OCI-LY7 (cell line): ENCODE measurements at places on chromosomes 12 and 14. TPM values are rescaled to one million over a fixed set of nuclear protein-coding genes. Genes with fewer than 3 reads are reported as not detected.

DNA sequence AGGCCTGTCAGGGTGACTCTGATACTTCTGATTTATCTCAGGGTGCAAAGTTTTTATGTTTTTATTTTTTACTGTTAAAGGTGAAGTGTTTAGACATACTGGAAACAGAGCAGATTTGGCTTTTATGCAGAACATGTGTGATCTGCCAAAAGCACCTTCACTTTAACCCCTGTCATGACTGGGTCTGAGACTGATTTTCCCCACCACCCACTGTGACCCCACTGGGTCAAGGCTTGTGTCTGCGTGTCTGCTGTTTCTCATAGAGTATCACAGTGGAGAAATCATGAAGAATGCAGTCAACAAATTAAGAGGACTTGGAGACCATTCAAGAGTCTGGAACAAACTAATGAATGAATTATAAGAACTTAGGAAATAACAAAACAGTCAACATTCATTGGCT lies 131.2 kb downstream of the SPTSSA start:
- no peak for DNase-seq

The PLEKHG7 gene
- total RNA-seq, result 0.29 TPM in 1 of 2 replicates, not detected in the other

GRCh38 chr12:91851741-91852477 lies 293.7 kb downstream of the BTG1 start:
- no peak for DNase-seq

The KRT72 gene
- not detected in 2 replicates for total RNA-seq

The CACNA2D4 gene
- total RNA-seq, result 0.41 TPM in 1 of 2 replicates, not detected in the other

DNA sequence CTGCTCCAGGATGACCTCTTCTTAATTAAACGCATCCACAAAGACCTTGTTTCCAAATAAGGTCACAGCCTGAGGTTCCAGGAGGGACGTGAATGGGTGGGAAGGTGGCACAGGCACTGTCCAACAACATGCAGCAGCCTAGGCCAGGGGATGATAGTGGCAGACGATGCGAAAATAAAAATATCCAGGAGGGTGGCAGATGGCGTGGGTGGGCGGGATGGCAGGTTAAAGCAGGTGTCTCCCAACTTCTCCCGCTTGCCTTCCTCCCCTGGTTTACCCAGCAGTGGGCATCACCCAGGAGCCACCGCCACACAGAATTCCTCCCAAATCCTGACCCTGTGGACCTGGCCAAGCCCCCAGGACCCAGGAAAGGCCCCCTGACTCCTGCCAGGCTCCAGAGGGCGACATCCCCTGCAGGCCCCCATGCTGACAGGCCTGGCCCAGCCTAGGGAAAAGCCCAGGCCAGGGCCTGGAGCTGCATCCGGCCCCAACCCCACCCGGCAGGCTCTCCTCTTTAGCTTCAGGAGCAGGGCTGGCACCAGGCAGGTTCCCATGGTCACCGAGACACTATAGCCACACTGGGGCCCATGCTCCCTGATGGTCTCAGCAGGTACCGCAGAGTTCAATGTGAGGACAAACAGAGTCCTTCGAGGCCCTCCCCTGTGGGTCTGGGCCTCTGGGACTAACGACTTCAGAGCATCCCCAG lies 9.7 kb downstream of the NCOR2 start:
- DNase-seq, result no peak

DNA sequence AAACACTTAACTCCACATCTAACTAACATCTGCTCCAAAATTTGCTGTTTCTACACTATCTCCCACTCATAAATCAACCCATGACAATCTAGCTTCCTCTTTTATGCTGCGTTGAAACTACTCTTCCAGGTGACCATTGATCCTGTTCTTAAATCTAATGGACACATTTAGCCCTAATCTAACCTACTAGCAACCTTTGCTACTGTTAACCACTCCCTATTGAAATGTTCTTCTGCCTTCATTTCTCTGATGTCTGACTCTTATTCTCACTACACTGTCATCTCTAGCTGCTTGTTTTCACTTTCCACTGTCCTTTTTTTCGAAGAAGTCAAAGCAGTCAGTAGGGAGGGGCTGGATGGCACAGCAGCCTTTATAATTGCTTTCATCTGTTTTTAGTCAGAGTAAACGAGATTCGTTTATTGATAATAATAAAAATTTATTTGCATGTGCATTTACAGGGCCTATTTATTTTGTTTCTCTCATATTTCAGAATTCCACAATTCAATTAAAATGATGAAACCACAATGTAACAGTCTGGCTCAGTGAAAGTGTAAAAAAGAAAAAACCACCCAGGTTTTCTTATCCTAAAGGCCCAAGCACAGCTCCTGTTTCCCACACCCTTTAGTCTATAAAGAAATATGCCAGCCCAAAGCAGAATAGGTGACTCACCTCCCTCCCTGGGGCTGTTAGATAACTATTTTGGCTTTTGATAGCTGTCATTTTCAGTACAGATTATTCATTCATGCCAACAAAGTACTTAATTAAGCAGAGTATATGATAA lies 44.9 kb downstream of the ATP2B1 start:
- DNase-seq, result peak; percentile 49

DNA sequence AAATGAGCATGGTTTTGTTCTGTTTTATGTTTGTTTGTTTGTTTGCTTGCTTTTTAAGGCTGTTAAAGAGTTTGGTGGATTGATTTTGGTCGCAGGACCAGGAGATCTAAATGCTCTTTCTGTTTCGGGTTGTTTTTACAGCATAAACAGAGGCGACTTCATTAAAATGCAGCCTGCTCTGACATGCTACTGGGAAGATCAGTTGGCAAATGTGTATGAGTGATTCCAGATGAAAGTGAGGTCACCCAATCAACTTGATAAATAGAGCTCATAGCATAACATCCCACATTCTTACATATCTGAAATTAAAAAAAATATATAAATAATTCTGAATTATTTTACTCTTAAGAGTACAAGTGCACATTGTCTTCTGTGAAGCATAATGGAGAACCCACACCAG lies 947.7 kb downstream of the GALC start:
- no peak for DNase-seq

The PPP2R5E gene
- total RNA-seq, result 47.8 and 48.8 TPM in 2 replicates

DNA sequence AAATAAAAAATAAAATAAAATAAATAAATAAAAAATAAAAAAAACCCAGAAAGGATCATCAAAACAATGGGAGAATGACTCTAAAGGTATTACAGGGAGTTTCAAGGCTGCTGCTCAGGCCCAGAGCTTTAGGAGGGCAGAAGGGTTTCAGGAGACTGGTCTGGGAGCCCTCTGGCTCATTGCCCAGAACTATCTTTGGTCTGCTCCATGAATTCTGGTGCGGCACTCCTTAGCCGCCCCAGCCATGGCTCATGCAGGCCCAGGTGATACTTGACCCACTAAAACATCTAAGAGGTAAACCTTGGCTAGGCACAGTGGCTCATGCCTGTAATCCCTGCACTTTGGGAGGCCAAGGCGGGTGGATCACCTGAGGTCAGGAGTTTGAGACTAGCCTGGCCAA lies 14.7 kb upstream of the TMED10 start:
- DNase-seq, result no peak

The INSM2 gene
- not detected in 2 replicates for total RNA-seq

DNA sequence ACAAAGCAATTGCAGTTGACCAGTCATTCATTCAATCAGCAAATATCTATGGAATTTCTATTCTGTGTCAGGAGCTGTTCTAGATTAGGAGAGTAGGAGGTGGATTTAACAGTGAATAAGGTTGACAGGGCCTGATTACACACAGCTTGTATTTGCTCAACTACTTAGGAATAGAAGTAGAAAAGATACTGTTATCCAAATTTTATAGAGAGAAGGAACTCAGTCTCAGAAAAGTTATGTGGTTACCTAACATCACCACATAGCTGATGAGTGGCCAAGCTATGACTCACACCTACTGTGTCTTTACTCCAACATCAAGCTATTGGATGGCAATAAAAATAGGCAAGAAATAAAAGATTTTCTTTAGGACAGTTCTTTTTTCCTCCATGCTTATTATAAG lies 374.8 kb downstream of the RMST start:
- no peak for DNase-seq

DNA sequence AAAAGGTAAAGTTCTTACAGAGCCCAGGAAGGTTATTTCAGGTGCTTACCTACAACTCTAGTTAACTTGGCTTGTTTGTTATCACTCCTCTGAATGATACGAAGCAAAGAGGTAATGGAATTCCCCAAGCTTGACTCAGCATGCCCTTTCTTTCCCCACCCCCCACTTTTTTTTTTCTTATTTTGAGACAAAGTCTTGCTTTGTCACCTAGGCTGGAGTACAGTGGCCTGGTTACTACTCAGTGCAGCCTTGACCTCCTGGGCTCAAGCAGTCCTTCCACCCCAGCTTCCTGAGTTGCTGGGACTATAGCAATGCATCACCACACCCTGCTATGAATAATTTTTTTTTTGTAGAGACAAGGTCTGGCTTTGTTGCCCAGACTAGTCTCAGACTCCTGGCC lies 17.1 kb upstream of the YBX3 start:
- DNase-seq, result no peak

The CAPZA3 gene
- not detected in 2 replicates for total RNA-seq

GRCh38 chr14:29895591-29896083 lies 32.0 kb downstream of the PRKD1 start:
- no peak for DNase-seq

The LRRC74A gene
- total RNA-seq, result not detected in 2 replicates

The FAR2 gene
- not detected in 2 replicates for total RNA-seq

DNA sequence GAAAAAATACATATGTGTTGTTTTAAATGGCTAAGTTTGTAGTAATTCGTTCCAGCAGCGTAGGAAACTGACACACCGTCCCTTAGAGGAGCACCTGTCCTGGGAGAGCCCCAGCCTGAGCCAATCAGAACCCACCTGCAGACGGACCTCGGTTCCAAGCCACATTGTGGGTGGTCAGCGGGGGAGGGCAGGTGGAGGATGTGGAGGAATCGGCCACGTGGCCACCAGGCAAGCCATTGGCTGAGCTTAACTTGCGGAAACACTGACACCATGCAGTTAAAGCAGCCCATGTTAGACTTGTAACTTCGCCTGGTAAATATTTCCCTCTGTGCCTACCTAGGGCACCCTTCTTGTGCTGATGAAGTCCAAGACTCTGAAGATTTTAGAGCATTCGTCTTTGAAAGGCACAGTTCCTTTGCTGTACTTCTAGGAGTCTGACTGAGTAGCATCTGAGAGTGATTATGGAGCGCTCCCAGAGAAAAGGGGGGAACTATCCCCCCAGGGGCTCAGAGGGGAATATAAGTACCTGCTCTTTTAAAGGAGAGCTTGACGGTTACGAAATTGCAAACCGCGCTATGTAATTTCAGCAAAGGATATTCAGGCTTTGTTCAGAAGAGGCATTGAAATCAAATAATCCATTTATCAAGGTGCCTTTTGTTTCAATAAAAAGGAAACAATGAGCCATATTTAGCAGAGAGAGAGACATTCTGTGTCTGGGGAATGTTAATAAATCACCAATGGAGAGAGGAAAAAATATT lies 135.7 kb downstream of the TMEM132C start:
- no peak for DNase-seq

DNA sequence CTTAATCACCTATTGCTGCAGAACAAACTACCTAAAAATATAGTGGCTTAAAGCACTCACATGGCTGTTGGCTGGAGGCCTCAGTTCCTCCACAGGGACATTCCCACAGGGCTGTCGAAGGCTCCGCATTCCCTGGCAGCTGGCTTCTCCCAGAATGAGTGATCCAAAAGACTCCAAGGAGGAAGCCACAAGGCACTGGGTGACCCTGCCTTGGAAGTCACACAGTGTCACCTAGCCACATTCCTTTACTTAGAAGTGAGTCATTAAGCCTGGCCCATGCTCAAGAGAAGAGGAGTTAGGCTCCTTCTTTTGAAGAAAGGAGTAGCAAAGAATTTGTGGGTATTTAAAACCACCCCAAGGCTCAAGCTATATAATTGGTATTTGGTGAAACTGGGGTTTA lies 63.9 kb upstream of the MAP1LC3B2 start:
- no peak for DNase-seq
